ENCODE measurements at places on chromosomes 2 and 18.
A peak's percentile ranks its signal among the peaks of the same experiment; 100 is the strongest.

- peak; percentile 78 for DNase-seq
Observed at GRCh38 chr18:54672846-54673475, 81.9 kb downstream of the DYNAP start.

DNA sequence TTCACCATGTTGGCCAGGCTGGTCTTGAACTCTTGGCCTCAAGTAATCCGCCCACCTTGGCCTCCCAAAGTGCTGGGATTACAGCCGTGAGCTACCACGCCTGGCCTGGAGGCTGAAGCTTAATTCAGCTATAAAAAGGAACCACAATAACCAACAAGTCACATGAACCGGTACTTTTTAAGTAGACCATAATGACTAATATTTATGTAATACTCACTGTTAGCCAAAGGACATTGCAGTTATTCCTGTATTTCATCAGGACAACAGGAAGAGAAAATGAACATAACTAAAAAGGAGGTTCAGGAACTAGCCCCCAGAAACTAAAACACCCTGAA, 49.0 kb upstream of the TMEM87B start:
- DNase-seq = no peak

- DNase-seq = no peak
Observed at GRCh38 chr2:193303464-193303863, 1108.7 kb upstream of the TMEFF2 start.

DNA sequence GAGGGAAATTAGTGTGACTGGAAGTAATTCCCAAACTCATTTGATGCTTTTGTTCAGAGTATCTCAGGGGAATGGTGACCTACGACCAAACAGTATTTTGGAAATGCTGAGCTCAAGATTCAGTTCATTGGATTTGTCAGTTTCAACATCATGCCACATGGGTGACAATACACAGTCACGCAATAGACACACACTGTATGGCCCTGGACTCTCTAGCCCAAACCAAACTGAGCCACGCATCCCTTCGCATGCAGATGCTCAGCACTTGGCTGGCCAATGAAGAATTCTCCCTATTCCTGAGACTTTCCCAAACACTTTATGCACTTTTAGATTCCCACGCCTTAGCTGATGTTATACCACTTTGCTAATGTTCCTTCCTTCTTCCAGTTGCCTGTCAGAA, 10.0 kb downstream of the PDE1A start:
- no peak for DNase-seq

- DNase-seq = no peak
Observed at GRCh38 chr18:38307914-38308313, 742.3 kb upstream of the CELF4 start.

DNA sequence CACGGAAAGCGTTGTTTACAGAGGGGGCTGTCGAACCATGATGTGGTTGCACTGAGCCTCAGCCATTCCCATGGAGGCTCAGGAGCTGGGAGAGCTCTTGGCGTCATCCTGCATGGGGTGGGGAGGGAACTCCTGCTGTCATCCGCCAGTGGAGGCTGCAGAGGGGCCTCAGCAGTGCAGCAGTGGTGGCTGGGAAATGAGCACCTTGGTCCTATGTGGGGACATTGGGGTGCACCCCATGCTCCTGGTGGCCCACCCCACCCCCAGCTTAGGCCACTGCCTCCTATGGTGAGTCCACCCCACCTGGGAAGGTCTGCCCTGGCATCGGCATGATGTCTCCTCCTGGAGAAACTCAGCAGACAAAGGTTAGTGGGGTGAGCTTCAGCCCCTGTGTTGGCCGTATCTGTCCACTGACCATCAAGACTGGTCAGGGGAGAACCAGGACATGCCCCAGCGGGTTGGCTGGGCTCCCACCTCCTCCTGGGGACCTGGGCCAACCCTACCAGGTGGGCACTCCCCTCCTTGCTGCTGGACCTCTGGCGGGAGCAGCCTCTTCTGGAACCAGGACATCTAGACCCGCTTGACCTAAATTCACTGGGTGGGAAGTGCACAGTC, 67.8 kb upstream of the HDAC4 start:
- DNase-seq = peak; percentile 38

GRCh38 chr2:21008014-21008789, 35.7 kb downstream of the APOB start:
- DNase-seq = peak; percentile 14

GRCh38 chr2:98269274-98269673, 77.0 kb upstream of the CNGA3 start:
- peak; percentile 65 for DNase-seq

- DNase-seq = peak; percentile 49
Observed at GRCh38 chr2:242035858-242036652, 166.5 kb downstream of the RTP5 start.

- DNase-seq = no peak
Observed at GRCh38 chr2:63484901-63485300, 103.4 kb downstream of the WDPCP start.

GRCh38 chr2:8346706-8347430, 335.0 kb upstream of the ID2 start:
- peak; percentile 15 for DNase-seq

GRCh38 chr2:105954891-105955290, 210.2 kb downstream of the NCK2 start:
- DNase-seq = no peak

GRCh38 chr2:241534701-241535375, 23.7 kb upstream of the BOK start:
- no peak for DNase-seq

GRCh38 chr2:162086904-162087303, 12.9 kb upstream of the DPP4 start:
- no peak for DNase-seq

GRCh38 chr2:29223851-29224692, 108.9 kb downstream of the CLIP4 start:
- peak; percentile 20 for DNase-seq

DNA sequence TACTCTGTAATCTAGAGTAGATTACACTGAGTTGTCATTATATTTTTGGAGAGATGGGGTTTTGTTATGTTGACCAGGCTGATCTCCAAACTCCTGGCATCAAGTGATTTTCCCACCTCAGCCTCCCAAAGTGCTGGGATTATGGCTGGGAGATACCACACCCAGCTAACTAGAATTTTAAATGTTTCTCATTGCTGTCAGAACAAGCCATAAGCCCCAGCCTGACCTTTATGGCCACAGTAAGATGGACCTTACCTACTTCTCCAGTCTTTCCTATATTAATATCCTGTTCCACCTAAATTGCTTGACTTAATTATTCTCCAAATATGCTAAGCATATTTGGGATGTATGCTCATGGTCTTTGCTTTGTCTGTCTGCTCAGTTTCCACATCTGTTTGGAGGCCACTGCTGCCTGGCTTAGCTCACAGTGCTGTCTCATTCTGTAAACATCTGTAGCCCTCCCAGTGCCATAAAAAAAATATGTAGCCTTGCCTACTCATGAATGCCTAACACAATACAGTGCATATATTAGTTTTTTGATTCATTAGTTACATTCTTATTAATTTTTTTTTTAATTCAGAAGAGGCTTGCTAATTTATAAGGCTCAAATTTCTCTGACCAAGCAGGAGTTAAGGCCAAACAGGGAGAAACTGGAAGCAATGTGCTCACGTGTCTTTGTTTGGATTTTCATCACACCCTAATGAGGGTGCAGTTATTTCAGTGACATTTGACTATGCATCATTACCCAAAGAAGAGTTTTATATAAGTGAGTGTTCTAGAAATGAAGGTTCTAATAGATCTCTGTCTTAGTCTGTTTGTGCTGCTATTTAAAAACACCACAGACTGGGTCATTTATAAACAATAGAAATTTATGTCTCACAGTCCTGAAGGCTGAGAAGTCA, 45.3 kb upstream of the PSME4 start:
- no peak for DNase-seq
